ENCODE measurements at places on chromosomes 2 and 18.

GRCh38 chr18:61852496-61852895 lies 40.3 kb downstream of the RNF152 start:
- no peak for DNase-seq

GRCh38 chr2:119702918-119703401 lies 24.0 kb downstream of the TMEM177 start:
- DNase-seq: peak; percentile 83

DNA sequence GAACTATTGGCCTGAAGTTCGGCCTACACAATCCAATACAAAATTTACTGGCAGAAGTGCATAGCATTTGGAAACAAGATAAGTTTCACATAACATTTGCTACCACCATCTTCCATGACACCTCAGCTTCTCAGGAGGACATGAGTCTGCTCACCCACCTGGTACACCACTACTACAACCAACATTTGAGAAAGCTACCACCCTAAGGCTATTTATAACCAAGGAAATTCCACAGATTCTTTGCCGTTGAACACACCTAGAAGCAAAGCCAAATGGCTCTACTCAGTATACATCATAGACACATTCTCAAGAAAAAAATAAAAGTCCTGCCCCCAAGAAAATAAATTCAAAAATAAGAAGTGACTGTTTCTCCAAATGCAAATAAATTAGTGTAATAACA lies 145.3 kb downstream of the SPAG16 start:
- no peak for DNase-seq

GRCh38 chr18:887716-888115 lies 17.0 kb upstream of the ADCYAP1 start:
- no peak for DNase-seq

DNA sequence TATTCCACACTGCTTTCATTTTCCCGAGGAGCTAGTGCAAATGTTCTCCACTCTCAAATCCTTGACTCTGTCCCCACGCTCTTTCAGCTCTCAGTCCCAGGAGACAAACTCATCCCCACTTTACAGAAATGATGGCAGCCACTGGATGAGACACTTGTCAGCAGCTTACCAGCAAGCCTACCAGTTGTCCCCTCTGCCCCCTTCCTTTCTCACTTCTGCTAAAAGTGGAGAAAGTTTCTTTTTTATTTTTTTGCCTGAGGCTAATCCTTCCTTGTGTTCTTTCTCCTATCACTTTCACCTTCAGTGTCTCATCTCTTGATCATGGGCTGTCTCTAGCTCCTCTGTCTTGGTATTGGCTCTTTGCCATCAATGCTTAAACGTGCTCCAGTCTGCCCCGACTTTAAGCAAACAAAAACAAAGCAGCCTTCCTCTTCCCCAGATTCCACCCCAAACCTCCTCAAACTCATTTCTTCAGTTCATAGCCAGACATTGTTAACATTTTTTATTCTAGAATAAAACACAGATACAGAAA lies 64.5 kb downstream of the TTC32 start:
- no peak for DNase-seq

GRCh38 chr18:33051407-33051806 lies 278.6 kb upstream of the KLHL14 start:
- peak; percentile 1 for DNase-seq

GRCh38 chr18:46574000-46574742 lies 82.8 kb downstream of the LOXHD1 start:
- peak; percentile 17 for DNase-seq

DNA sequence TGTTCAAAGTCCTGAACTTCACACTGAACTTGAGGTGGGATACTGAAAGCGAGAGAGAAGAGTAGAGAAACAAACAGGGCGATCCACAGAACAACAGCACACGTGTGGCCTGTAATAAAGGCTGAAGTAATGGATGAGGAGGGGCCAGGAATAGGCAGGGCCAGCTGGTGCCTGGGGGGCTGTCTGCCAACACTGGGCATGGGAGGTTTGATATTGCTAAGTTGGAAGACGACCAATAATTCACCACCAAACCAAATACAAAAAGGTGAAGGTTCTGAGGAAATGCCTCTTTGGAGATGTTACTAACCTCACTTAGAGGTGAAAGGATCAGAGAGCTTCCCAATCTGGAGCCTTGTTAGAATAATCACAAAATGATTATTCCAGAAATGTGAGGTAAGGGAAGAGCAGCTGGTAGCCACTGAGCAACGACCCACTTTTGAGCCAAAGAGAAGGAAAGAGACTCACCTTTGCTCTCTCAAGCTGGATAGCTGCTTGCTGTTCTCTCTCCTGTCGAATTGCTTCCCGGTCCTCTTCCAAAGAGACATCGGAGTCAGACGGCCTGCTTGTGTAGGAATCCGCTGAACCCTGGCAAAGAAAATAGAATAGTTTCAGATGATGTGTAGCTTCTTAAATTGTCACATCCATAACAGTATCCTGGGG lies 54.7 kb upstream of the ARL5A start:
- no peak for DNase-seq

- no peak for DNase-seq
These were observed 140.2 kb upstream of the ETAA1 start for GRCh38 chr2:67256892-67257291.

DNA sequence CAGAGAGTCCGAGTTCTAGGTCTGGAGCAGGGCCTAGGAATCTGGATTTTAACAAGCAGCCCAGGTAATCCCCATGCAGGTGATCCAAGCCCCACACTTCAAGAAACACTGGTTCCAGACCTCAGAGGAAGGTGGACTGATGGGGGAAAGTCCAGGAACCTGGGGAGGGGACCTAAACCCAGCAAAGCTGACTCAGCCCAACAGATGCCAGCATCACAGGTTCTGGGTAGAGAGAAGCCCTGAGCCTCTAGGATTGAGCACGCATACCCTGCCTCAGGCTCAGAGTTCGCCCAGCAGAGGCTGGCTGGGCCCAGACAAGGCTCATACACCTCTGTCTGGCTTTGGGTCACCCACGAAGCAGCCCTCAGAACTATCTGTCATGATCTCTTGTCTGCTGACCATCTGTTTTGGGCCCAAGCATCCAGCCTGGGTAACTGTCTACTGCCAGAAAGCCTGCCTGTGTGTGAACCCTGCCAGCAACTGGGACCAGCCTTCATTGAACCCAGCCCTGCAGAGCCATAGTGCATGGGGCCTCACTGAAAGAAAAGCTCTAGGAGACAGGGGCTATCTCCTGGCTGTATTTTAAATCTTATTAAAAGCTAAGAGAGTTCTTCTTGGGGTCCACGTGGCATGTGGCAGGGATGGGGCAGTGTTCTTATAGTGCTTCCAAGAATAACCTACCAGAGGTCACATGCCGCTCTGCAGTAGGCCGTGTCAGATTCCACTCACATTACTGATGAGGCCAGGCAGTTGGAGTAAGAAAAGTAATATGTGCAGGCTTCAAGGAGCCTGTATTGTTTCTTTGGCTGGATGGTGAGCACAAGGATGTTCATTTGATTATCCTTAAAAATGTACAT lies 7.4 kb downstream of the TMEM127 start:
- no peak for DNase-seq

DNA sequence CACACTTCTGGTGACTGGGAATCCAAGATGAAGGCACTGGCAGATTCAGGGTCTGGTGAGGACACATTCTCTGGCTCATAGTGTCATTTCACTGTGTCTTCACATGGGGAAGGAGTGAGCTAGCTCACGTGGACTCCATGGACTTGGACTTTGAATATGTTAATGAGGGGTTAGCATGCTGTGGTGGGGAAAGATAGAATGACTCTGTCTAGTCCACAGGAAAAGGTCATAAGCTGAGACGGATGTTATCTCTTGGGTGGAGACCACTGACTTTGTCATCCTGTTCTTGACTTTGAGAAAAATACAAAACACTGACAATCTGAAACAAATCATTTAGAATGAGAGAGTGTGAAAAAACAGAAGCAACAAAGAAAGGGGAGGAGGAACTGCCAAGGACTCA lies 145.9 kb downstream of the PIK3C3 start:
- no peak for DNase-seq

GRCh38 chr18:67771271-67771670 lies 254.8 kb upstream of the DSEL start:
- DNase-seq: no peak

DNA sequence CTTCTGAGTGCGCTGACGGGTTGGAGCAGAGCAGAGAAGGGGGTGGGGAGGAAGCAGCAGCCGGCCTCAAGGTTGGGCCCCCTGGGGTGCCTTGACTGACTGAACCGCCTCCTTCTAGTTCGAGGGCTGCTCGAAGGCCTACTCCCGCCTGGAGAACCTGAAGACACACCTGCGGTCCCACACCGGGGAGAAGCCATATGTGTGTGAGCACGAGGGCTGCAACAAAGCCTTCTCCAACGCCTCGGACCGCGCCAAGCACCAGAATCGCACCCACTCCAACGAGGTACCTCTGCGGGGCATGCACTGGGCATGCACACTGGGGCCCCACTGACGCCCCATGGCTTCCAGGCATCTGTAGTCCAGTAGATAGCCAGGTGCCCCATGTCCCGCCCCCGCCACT lies 246.9 kb downstream of the GLI2 start:
- DNase-seq: no peak

- no peak for DNase-seq
These were observed 181.3 kb upstream of the LINC00305 start for GRCh38 chr18:64330161-64330560.

DNA sequence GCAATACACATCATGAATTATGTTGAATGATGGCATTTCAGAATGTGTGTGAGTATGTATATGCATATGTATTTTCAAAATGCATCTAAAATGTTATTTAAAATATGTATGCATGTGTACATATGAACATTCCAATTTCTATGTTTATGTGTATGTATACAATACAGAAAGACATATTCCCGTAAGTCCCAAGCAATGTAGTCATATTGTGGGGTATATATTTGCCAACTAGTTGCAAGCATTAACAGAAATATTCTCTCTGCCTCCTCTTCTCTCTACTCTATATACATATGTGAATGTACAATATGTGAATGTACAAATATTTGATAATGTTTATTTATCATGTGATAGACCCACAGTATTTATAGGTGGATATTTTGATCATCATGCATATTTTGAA lies 345.8 kb upstream of the ZEB2 start:
- DNase-seq: no peak

- no peak for DNase-seq
These were observed 519.7 kb downstream of the SOCS6 start for GRCh38 chr18:70808481-70809056.

All from eye (tissue), 1 donor.